Hematopoietic multipotent progenitor cell treated with erythropoietin and hydrocortisone succinate and interleukin-3 and kit ligand, for 6 days (in vitro differentiated cells): ENCODE measurements at places on chromosomes 12 and 14.

GRCh38 chr14:99216191-99216590 is 55.8 kb downstream of the BCL11B start:
- no peak for DNase-seq

- DNase-seq = no peak
These were observed 62.7 kb downstream of the CAND1 start for GRCh38 chr12:67331828-67332227.

DNA sequence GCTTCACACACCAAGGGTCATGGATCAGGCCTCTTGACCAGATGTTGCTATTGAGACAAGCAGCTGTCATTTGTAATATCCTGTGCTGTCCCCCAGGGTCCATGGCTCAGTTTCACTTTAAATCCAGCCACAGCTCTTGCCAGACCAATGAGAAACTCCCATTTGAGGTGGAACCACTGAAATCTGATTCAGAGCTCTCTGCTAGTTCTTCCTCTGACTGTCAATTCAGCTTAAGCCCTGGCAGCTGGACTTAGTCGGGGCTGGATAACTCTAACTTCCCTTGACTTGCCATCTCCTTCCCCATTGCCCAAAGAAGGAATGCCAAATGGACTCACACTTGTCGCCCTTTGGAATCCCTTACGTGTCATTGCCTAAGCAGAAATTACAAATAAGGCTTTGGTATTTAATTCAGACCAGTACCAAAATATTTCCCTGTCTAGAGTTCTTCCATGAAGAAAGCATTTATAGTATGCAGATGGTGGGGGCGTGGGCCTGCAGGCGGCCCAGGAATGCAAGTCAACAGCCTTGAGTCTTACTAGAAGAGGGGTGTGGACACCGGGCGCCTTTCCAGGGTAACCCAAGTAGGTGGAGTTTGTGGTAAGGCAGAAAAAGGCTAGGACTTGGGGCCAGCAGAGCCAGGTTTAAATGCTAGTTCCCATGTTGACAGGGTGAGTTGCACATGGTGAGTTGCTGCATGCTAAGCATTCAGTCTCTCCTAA is 96.9 kb upstream of the TMPO start:
- DNase-seq = peak; percentile 90

DNA sequence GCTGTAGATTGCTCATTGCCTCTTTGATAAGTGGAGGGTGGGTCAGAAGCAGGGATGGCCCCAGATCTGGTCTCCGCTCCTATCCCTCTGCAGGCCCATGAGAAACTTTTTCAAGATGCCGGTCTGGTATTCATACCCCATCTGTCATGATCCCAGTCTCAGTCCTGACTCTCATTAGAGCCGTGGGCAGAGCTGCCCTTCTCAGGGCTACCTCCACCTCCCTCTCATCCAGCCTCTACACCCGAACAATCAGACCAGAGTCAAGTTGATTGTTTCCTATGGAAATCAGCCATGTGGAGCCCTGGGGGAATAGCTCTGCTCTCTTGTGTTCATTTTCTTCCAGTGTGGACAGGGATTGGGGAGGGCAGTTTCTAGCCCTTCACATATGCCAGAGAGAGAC is 45.8 kb downstream of the NEUROD4 start:
- DNase-seq = no peak

GRCh38 chr12:113285679-113286610 is 49.0 kb downstream of the SLC8B1 start:
- no peak for DNase-seq

DNA sequence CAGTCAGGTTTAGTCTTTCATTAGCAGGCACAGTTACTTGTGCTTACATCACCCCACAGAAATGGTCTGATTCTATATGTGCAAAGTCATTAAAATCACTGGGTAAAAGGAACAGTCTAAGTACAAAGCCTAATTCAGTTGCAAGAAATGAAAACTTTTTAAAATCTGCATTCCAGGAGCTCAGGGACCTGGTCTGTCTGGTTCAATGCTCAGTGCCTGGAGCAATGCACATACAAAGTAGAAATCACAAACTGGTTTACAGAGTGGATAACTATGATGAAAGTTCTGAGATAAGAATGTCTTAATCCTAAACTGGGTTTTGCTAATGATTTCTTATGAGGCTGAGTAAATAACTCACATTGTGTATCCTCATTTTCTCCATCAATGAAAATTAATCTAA is 28.7 kb downstream of the LMNTD1 start:
- DNase-seq = no peak
